ENCODE measurements at places on chromosomes 5 and 9. TPM values are rescaled to one million over a fixed set of nuclear protein-coding genes. Genes with fewer than 3 reads are reported as not detected.

SPATA31E1 gene
- polyA plus RNA-seq: 0.01 TPM

NR2F1 gene
- polyA plus RNA-seq: not detected

PDLIM4 gene
- not detected for polyA plus RNA-seq

SLC34A1 gene
- polyA plus RNA-seq: not detected

PDZD2 gene
- not detected for polyA plus RNA-seq

SLC6A7 gene
- not detected for polyA plus RNA-seq

OBP2B gene
- not detected for polyA plus RNA-seq

ANXA2R gene
- 3.1 TPM for polyA plus RNA-seq

HMGCS1 gene
- polyA plus RNA-seq: 6.0 TPM

CLIC3 gene
- polyA plus RNA-seq: 0.51 TPM

FAM81B gene
- not detected for polyA plus RNA-seq

PHF24 gene
- 0.04 TPM for polyA plus RNA-seq

MARCOL gene
- polyA plus RNA-seq: not detected

CLINT1 gene
- polyA plus RNA-seq: 71.9 TPM

PLGRKT gene
- polyA plus RNA-seq: 3.2 TPM

ADAMTSL2 gene
- not detected for polyA plus RNA-seq

All from CD14-positive monocyte (primary cell).